ENCODE measurements at places on chromosomes 3 and 15.

GRCh38 chr15:25133804-25134203 lies 179.0 kb downstream of the SNRPN start:
- no peak for DNase-seq

DNA sequence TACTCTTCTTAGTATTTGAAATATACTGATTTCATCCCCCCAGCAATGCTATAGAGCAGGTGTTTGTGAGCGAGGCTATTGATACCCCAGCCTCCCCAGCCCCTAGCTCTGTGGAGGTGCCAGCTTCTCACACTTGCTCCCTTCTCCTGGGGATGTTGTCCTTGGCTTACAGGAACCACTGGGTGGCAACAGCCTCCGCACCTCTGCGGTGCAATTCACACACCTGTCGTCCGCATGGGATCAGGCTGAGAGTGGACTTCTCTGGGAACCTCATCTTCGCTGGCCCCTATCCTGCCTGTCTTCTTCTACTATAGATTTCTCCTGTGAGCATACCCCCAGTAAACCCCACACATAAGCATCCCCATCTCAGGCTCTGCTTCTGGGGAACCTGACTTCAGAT lies 103.9 kb upstream of the SLC6A11 start:
- DNase-seq: no peak

GRCh38 chr3:152232001-152232400 lies 36.7 kb upstream of the MBNL1 start:
- DNase-seq: no peak

DNA sequence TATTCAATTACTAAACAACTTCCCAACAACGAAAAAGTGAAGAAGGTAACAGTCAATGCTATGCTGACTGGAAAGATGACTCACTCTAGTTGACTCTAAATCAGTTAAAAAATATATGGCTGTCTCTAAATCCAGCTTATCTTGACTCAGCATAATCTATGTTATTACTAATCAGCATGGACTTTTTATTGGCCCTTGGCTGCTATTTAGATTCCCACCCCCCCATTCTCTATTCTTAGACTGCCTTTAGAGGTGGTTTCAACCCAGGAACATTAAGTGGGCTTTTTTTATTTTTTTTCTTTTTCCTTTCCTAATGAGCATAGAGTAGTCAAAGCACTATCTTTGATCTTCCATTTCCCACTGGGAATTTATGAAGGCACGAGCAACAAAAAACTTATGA lies 1.9 kb downstream of the PCOLCE2 start:
- peak; percentile 28 for DNase-seq

- DNase-seq: no peak
Measured at GRCh38 chr3:161197855-161198850, 23.0 kb upstream of the NMD3 start.

DNA sequence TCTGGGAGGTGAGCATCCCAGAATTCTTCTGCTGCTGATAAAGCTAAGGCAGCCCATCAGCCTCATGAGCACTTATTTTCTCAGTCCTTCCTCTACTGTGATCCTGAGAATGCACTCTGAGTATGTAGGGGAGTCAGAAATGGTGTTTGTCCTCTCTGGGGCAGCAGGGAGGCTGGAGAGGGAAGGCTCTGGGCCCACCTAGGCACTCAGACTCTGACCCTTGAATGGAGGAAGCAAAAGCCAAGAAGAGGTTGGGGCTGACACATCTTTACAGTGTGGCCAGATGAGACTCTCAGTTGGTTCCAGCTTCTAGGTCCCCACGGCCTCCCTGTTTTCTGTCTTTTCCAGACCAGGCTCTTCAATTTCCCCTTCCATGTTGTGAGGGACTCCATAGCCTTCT lies 36.1 kb upstream of the BLM start:
- no peak for DNase-seq

GRCh38 chr3:10917176-10917575 lies 75.4 kb upstream of the SLC6A1 start:
- peak; percentile 71 for DNase-seq

DNA sequence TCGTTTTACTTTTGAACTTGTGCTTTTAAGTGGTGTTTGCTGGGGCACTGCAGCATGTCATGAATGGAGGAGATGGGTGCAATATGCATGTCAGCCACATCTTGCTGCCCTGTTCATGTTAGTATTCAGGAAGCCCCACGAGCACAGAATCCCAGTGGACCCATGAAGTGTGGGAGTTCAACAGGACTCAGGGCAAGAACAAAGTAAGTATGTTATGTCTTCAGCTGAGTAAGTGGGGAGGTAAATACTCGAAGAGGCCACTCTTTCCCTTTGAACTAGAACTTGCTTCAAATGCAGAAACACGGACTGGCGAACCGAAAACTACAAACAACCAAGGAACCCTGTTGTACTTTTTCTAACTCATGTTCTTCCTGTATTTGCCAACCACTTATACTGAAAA lies 23.4 kb downstream of the SOX14 start:
- DNase-seq: no peak

DNA sequence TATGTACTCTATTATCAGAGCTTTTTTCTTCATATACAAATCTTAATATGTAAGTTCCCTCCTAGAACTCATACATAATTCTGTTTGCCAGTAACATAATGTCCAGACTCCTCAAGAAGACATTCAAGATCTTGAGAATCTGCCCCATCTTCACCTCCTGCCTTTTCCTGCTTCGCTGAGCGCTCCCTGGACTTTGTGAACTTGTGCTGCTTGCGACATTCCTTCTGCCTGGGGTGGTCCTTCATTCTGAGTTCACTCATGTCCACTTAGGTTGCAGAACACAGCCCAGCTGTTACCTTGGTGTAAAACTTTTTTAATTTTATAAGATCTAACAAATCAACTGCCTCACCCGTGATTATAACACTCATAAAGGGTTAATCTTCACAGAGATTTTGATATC lies 478.5 kb upstream of the EPHA3 start:
- DNase-seq: no peak

DNA sequence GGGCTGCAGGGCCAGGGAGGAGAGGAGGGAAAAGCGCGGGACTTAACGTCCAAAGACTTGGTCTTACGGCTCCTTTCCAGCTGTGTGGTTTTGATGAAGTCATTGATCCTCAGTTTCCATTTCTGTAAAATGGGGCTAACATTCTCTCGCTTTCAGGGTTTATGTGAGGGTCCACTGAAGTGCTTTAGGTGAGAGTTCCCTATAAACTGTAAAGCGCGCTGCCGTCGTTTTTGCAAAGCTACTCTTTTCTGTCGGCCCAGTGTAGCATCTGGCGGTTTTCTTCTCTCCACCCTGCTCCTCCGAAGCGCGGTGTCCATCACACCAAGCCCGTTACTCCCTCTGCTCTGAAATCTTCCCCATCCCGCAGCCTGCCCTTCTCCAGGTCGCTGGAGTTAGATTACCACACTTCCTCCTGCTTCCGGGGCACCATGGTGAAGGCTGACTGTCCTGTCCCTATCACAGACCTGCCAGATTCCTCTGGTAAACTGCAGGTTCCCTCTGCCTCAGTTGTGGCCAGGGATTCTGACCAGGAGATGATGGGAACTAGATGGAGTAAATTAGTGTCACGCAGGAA lies 702 bp upstream of the DNAJC17 start:
- no peak for DNase-seq

GRCh38 chr3:56443372-56443771 lies 24.9 kb downstream of the ERC2 start:
- no peak for DNase-seq

GRCh38 chr3:4856986-4857385 lies 122.3 kb upstream of the BHLHE40 start:
- no peak for DNase-seq

DNA sequence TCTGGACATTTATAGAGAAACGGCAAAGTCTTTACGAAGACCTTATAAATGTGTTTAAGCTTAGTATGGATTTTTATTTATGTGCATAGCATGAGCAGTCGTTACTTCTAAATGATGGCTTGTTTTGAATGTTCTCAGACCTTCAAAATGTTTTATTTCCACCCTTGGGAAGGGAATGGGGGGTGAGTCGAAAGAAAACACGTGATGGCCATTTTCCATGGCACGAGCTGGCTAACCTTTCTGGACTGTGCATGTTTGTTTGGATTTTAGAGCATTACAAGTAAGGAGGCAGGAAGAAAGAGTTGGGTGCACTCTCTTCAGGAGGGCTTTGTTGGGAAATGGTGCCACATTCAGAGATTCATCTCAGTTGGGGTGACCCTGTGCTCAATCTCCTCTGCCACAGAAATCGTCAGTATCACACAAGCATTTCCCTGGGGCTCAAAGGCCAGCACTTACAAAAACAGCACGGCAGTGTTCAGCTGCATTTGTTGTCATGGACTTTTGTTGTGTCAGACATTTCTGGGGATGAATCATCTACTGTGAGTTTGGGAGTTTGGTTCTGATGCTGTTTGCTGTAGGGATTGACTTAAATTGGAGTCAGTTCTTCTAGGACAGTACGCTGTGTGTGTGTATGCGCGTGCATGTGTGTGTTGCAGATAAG lies 52.3 kb upstream of the ADAMTS9 start:
- DNase-seq: no peak

GRCh38 chr3:100635273-100635701 lies 25.9 kb downstream of the ADGRG7 start:
- no peak for DNase-seq

- DNase-seq: no peak
Measured at GRCh38 chr3:13296662-13297061, 123.5 kb downstream of the NUP210 start.

DNA sequence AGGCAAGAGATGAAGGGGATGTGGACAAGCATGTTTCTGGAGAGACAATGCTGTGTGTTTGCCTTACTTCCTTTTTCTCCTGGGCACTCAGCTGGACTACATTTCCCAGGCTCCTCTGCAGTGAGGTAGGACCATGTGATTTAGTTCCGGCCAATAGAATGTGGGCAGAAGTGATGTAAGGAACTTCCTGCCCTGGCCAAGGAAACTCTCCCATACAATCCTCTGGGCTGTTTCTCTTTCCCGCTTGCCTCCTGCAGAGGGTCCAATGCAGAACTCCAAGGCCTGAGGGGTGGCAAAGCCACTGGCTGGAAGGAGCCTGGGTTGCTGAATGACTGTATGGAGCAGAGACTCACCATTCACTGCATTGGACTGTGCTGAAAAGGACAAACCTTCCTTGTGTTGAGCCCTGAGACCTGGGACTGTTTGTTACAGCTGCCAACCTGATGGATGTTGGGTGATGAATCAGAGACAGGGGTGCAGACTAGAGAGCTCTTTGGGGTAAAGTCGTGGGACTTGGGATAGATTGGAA lies 82.7 kb upstream of the SLC6A6 start:
- DNase-seq: peak; percentile 42

- DNase-seq: no peak
Measured at GRCh38 chr15:96392380-96393208, 62.1 kb downstream of the NR2F2 start.

GRCh38 chr3:103690536-103690935 lies 1255.7 kb downstream of the ZPLD1 start:
- DNase-seq: no peak

GRCh38 chr3:5542472-5542871 lies 355.0 kb downstream of the EDEM1 start:
- DNase-seq: no peak

DNA sequence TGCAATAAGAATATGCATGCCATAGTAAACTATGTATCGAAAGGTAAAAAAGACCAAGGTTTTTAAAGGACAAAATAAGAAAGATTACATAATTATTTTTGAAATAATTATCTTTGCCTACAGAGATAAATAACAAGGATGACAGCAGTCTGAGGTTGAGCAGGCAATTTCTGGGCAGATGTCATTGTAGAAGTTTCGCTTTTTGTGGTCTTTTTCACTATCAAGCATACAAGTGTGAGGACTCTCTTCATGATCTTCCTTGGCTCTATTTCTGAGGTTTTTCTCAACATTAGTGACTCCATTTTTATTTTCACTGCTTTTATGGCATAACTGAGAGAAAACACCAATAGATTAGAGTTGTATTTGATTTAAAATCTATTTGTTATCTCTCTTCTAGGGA lies 1337.9 kb upstream of the EPHA6 start:
- no peak for DNase-seq

DNA sequence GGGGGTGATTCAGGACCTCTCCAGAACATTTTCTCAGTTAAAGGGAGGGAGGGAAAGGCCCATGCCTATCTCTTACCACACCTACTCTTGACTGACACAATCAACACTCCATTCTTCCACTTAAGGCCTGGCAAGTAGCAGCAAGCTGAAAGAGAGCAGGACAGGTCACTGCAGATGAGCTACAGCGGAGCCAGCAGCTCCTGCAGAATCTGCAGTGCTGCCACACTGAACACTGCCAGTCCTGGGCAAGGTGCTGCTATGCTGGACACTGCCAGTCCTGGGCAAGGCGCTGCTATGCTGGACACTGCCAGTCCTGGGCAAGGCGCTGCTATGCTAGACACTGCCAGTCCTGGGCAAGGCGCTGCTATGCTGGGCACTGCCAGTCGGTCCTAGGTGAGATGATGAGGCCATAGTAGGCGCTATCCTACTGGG lies 143.7 kb downstream of the MYLK start:
- no peak for DNase-seq

DNA sequence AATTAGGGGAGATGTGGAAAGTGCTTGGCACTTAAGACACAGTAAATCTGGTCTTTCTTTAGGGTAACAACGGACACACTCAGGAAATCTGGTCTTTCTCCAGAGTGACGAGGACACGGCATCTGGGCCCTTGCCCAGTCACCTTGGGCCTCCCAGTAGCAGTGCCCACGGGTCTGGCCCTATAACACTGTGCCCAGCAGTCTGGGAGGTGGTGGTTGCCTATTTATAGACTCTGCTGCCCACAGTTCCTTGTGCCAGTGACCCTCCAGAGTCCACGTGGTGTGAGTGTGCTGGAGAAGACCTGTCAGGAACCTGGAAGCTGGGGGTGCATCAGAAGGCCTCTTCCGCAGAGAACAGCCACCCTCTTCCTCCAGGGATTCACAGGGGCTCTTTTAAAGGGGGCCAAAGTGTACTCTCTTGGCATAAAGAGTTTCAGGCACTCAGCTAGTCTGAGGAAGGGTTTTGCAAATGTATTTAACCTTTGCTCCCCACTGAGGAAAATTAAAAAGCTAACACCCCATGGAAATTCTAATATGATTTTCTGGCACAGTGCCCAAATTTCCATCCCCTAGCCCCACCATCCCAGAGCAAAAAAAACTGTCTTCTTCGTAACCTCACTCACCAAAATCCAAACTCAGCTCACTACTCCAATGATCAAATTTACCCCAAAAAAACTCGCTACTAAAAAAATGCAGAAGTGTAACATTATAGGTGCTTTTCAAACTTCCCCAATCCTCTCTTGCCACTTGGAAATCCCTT lies 15.4 kb downstream of the WNT5A start:
- DNase-seq: no peak

GRCh38 chr3:16849795-16850194 lies 35.0 kb upstream of the PLCL2 start:
- DNase-seq: no peak

DNA sequence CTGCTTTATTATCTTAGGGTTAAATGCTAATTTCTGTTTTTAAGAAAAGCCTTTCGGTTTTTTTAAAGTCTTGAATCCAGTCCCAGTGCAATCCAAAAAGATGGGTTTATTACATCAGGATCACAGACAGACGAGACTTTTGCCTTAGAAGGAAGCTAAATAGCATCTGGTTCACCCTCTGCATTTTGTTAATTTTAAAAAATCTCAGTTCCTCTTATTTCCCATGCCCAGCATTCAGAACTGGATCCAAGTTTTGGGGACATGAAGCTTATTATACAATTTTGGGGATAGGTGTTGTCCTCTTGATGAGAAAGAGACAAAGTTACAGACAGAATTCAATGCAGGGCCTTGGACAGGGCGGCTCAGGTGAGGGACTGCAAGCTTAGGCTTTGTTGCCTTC lies 181.5 kb upstream of the LYSMD4 start:
- DNase-seq: no peak

GRCh38 chr15:88580532-88580931 lies 34.1 kb upstream of the DET1 start:
- DNase-seq: no peak

GRCh38 chr3:175940243-175940642 lies 1081.1 kb downstream of the NAALADL2 start:
- no peak for DNase-seq

- no peak for DNase-seq
Measured at GRCh38 chr3:190132371-190132770, 11.7 kb upstream of the P3H2 start.
